ENCODE measurements at places on chromosomes 1 and 21. TPM values are rescaled to one million over a fixed set of nuclear protein-coding genes. Genes with fewer than 3 reads are reported as not detected.

CFHR4 gene
- total RNA-seq: not detected

CD244 gene
- 0.39 TPM for total RNA-seq

RNU1-1 gene
- total RNA-seq: 6,165 TPM

RGS13 gene
- total RNA-seq: 1.0 TPM

TMCO1 gene
- 78.2 TPM for total RNA-seq

DNA sequence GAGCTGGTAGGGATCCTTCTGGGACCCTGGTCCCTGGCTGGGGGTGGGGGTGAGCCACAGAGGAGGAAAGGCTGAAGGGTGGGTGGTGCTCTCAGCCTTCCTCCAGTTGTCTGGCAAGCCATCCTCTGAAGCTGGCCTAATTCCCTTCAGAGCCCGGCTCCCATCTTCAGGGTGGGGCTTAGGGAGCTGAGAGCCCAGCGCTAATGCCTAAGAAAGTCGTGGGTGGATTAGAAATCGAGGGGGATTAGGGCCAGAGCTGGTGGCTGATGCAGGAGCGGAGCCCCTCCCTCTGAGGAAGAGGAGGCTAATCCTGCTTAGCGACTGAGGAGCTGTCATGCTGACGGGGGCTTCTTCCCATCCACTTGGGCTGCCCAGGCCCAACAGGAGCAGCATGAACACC is 30.8 kb upstream of the DMBX1 start:
- DNase-seq: no peak

- no peak for DNase-seq
These were observed 31.6 kb downstream of the FAM177B start for GRCh38 chr1:222768592-222768991.

GRCh38 chr21:24590261-24590660 is 1017.0 kb downstream of the MRPL39 start:
- no peak for DNase-seq

DNA sequence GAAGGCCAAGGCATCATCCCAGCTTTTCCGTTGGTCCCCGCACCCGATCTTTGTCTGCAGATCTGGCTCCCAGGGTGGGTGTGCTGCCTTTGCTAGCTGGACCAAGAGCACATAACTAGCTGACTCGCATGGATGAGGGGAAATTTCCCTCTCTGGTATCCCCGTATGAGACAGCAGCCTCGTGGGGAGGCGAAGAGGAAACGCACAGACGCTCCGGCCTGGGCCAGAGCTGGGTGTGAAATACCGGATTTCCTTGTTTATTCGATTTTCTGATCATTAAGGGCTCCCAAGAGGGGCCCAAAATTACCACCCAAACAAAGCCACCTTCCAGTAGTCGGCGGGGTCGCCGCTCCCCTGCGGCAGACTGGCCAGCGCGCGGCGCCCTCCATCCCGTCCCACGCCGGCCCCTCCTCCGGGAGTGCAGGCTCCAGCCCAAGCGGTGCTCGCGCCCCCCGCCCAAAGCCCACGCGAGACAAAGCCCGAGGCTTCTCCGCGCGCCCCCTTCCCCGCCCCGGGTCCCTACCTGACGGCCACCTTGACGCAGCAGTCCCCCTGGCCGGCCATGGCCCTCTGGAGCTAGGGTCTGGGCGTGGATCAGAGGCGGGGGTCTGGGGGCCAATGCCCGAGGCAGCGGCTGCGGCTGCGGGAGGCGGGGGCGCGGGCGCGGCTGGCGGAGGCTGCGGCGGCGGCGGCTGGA is 546 bp downstream of the KIF21B start:
- no peak for DNase-seq

GRCh38 chr1:74432325-74432724 is 80.1 kb downstream of the LRRC53 start:
- no peak for DNase-seq

Measured in mesenteric fat pad (tissue), 1 donor.